ENCODE measurements at places on chromosomes 12 and 14. TPM values are rescaled to one million over a fixed set of nuclear protein-coding genes. Genes with fewer than 3 reads are reported as not detected.

The REC8 gene
- 20.4 TPM for total RNA-seq

The TCL1B gene
- not detected for total RNA-seq

The OR11H6 gene
- not detected for total RNA-seq

The LRCOL1 gene
- not detected for total RNA-seq

The CCDC38 gene
- 0.16 TPM for total RNA-seq

The DEGS2 gene
- total RNA-seq, result 1.4 TPM

The VRTN gene
- total RNA-seq, result not detected

The RNF212B gene
- not detected for total RNA-seq

The CIROP gene
- total RNA-seq, result not detected
